HS-5 (cell line): ENCODE measurements at places on chromosomes 11 and 22.

GRCh38 chr11:110123003-110123402 lies 29.8 kb downstream of the ZC3H12C start:
- DNase-seq = no peak

DNA sequence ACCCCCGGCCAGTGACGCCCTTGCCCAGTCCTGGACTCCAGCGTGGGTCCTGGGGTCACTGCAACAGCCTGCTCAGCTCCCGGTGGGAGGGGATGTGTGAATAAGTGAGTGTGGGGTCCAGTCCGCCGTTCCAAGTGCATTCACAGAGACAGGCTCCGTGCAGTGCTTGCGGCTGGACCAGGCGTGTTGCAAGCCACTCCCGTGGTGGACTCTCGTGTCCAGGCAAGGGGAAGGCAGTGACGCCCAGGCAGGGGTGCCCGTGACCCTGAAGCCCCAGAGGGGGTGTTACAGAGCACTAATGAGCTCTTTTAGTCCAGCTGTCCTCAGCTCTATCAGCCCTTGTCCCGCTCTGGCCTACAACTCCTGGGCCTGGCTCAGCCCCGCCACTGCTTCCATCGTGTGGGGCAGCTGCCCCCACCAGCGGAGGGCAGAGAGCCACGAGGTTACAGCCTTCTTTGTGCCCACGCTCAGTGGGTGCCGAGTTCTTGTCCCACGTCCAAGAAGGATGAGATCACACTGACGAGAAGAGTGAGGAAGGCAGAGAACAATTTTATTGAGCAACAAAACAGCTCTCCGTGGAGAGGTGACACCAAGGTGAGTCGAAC lies 1807.5 kb downstream of the LRRC4C start:
- no peak for DNase-seq

GRCh38 chr11:9385327-9385899 lies 961 bp downstream of the IPO7 start:
- no peak for DNase-seq

GRCh38 chr22:19497245-19497644 lies 17.5 kb downstream of the CDC45 start:
- DNase-seq = no peak

DNA sequence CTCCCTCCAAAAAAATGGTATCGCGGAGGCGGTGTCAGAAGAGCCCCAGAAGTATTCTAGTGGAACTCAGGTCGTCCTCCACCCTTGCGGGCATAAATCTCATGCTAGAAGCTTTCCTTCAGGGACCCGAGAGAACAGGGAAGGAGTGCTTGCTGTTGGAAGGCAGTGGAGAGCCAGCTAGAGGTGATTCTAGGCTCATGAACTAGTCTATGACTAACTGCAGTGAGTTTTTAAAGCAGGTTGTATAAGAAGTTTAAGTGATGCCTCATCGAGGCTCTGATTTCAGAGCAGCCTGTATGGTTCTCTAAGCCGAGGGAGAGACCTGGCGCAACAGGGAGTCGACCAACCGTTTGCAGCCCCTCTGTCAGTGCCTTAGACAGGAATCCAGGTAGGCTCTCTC lies 85.7 kb downstream of the TBC1D22A start:
- no peak for DNase-seq
